Stimulated activated CD4-positive, alpha-beta T cell treated with anti-CD3 and anti-CD28 coated beads, Interleukin-15, amount 100 ng/mL, for 1 hour (primary cell): ENCODE measurements at places on chromosomes 7 and 10.

GRCh38 chr10:28975891-28976531 lies 298.7 kb downstream of the BAMBI start:
- DNase-seq, result no peak

DNA sequence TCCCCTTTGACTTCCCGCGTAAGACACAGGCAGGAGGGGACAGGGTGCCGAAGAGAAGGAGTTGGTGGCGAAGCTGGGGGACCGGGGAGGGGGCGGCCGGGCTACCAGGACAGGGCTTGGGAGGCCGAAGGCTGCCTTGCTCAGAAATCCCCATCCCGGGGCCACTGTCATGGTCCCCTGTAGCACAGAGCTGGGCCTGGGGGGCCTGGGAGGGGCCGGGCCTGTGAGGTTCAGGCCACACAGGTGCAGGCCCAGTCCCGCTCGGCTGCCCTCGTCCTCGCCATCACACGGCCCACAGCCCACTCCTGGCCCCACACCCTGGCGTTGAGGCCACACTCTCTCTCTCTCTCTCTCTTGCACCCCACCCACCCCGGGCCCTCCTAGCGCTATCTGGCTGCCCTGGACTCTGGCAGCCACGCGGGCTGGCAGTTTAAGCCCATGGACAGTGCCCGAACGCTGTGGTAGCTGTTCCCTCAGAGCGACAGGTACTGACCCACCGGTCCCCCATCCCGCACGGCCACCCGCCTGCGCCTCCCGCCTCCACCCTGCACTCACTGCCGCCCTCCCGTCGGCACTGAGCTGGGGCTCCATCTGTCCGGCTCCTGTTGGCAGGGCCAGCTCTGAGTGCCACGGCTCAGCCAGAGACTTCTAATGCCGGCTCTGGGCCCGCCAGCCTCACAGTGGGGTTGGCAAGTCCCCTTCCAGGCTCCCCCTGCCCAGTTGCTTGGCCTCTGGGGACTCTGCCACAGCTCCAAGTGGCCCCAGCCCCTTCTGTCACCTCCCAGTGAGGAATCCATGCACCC lies 28.0 kb downstream of the TTYH3 start:
- no peak for DNase-seq

- DNase-seq, result no peak
Measured at GRCh38 chr7:42237811-42238541, 967 bp upstream of the GLI3 start.

DNA sequence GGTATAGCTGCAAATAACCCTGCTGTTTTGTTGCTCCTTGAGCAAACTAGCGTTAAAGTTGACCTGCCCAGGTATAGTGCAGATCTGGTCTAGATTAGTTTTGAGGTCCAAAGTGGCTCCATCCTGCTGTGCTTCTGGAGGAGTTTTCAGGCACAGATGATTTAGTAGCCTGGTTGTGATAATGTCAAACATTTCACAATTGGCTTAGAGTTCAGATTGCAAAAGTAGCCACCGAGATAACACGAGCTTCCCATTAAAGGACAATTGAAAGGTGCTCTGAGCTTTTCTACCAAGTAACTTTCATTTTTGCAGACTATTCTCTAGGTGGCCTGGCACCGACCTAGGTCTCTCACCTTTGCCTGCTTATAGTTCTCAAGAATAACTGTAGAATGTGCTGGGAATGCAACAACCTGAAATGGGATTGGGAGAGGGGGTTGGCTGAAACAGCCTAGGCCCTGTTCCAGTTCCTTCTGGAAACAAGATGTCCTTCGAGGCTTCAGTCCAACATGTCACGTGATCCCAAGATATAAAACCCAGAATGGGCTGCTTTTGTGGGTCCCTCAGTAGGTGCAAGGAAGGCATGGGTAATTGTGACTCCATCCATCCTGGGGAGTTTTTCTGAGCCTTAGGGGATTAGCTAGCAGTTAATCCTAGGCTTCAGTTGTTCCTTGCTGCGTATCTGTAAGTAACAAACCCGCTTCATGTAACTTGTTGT lies 201.0 kb downstream of the CHRM2 start:
- DNase-seq, result no peak
